ENCODE measurements at places on chromosomes 3 and 15.

DNA sequence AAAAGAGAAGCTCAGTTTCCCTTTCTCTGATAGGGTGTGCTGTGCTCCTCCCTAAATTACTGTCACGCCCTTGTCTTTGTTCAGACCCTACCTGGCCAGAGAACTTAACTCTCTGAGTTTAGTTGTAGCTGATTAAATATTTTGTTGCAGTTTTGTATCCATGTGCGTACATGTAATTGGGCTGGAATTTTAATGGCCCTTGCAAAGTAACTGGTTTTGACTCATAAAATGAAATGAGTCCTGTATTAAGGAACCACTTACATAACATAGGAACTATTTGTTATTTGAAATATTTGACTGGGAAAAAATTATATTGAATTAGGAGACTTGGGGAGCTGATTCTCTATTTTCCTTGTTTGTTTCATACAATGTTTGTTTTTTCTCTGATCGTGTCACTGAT lies 80.2 kb downstream of the LRRK1 start:
- no peak for DNase-seq

DNA sequence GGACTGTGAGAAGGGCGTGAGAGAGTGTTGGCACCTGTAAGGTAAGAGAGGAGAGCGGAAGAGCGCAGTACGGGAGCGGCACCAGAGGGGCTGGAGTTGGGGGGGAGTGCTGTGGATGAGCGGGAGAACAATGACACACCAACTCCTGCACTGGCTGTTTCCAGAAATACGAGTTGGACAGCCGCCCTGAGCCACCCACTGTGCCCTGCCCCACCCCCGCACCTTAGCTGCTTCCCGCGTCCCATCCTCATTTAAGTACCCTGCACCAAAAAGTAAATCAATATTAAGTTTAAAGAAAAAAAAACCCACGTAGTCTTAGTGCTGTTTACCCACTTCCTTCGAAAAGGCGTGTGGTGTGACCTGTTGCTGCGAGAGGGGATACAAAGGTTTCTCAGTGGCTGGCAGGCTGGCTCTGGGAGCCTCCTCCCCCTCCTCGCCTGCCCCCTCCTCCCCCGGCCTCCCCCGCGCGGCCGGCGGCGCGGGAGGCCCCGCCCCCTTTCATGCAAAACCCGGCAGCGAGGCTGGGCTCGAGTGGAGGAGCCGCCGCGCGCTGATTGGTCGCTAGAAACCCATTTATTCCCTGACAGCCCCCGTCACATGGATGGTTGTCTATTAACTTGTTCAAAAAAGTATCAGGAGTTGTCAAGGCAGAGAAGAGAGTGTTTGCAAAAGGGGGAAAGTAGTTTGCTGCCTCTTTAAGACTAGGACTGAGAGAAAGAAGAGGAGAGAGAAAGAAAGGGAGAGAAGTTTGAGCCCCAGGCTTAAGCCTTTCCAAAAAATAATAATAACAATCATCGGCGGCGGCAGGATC lies at the start of gene SOX2:
Gene SOX2, plus strand, starts transcription at position 601 of the 811 bp plus-strand sequence. CDS start 436 bp downstream, outside the sequence.
- no peak for DNase-seq

- no peak for DNase-seq
Measured at GRCh38 chr3:31409389-31409788, 123.3 kb upstream of the STT3B start.

DNA sequence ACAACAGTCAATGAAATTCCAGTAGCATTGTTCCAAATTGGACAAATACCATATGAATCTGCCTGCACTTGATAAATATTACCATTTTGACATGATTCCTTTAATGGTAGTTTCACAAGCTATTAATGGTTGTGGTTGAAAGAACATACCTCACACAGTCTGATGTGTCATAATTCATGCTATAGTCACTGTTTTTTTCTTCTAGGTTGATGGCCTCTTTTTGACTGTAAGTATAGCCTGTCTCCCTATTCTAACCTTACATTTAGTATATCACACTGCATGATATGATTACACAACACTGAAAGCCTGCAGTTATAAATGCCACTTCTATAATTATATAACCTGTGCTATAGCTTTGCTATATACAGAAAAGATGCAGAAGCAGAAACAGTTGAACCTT lies 834.1 kb downstream of the NSUN3 start:
- DNase-seq, result no peak

DNA sequence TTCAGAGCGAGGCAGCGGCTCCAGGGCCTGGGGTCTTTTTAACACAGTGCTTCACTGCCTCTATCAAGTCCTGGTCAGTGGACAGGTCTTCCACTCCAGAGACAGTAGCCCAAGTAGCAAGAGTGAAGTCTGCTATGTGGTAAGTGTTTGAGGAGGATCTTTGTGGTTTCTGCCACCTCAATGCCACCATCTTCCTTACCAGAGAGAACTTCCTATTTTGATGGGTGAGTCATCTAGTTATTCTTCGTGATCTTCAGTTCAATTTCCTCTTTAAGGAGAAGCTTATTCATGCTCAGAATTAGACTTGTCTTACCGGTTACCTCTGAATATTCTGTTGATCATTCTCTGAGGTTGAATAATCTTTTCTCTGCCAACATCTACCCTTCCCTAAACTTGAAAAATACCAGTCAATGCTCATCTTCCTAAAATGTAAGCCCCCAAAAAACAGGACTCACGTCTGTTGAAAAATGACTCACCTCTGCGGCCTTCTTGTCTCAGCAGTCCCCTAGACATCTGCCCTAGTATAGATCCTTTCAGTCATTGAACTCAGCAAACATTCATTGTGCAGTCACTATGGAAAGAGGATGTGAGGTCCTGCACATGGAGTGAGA lies 32.2 kb upstream of the BCL6 start:
- no peak for DNase-seq

GRCh38 chr3:172641291-172641690 lies 69.6 kb downstream of the NCEH1 start:
- DNase-seq, result no peak

GRCh38 chr3:127081001-127081720 lies 98.2 kb downstream of the PLXNA1 start:
- no peak for DNase-seq

GRCh38 chr3:183564046-183564445 lies 8.5 kb upstream of the KLHL6 start:
- DNase-seq, result no peak

- DNase-seq, result peak; percentile 56
Measured at GRCh38 chr3:56800832-56801661, 702 bp downstream of the ARHGEF3 start.

Measured in naive thymus-derived CD8-positive, alpha-beta T cell (primary cell).